NCI-H446 (cell line): ENCODE measurements at places on chromosomes 12 and 14.

- no peak for DNase-seq
Measured at GRCh38 chr12:131383741-131384543, 326.9 kb upstream of the SFSWAP start.

DNA sequence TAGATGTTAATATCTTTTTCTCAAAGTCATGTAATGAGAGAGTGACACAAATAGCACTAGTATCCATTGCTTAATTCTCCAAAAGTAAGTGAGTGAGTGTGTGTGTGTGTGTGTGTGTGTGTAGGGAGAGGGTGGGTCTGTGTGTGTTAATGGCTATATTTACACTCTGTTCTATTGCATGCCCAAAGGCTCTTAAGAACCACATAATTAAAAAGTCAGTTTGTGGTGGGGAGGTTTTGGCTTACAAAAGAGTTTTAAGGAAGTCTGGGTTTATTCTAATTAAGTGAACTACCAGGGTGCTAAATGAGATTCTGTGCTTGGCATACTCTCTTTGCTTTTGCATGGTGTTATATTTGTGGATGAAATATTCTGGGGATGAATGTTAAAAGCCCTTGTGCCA is 1897.6 kb upstream of the FLRT2 start:
- DNase-seq = no peak

DNA sequence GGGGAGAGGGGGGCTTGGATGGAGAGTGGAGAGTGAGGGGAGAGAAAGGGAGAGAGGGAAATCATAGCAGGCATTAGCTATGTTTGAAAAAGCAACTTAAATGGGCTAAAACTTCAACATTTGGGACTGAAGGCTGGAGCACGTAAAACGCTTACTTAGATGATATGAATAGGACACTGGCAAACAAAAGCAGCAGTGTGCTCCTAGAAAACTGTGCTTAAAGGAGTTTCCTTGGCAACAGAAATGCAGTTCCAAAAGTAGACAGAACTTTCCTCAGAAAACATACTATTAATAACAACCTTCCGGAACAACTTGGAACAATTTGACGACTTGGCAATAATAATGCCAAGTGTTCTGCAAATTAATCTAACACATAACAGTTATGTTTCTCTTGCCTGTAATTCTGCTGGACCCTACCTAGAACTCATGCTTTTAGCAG is 235.5 kb upstream of the NPAS3 start:
- no peak for DNase-seq

DNA sequence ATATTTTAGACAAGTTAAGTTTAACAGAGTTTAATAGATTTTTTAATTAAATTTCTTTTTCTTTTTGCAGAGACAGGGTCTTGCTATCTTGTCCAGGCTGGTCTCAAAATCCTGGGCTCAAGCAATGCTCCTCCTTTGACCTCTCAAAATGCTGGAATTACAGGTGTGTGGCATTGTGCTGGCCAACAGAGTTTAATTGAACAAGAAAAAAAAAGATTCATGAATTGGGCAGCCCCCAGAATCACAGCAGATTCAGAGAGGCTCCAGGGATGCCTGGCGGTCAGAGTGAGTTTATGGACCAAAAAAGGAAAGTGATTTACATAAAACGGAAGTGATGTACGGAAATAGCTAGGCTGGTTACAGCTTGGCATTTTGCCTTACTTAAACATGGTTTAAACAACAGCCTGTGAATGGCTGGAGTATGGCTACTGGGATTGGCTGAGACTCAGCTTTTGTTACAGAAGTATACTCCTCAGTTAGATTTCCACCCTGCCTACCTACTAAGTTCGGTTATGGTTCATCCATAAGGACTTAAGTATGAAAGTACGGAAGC is 14.5 kb upstream of the TESPA1 start:
- DNase-seq = peak; percentile 51

- DNase-seq = peak; percentile 29
Measured at GRCh38 chr14:59897757-59898383, 22.1 kb upstream of the LRRC9 start.

- peak; percentile 85 for DNase-seq
Measured at GRCh38 chr12:51820526-51821439, 27.7 kb downstream of the FIGNL2 start.

DNA sequence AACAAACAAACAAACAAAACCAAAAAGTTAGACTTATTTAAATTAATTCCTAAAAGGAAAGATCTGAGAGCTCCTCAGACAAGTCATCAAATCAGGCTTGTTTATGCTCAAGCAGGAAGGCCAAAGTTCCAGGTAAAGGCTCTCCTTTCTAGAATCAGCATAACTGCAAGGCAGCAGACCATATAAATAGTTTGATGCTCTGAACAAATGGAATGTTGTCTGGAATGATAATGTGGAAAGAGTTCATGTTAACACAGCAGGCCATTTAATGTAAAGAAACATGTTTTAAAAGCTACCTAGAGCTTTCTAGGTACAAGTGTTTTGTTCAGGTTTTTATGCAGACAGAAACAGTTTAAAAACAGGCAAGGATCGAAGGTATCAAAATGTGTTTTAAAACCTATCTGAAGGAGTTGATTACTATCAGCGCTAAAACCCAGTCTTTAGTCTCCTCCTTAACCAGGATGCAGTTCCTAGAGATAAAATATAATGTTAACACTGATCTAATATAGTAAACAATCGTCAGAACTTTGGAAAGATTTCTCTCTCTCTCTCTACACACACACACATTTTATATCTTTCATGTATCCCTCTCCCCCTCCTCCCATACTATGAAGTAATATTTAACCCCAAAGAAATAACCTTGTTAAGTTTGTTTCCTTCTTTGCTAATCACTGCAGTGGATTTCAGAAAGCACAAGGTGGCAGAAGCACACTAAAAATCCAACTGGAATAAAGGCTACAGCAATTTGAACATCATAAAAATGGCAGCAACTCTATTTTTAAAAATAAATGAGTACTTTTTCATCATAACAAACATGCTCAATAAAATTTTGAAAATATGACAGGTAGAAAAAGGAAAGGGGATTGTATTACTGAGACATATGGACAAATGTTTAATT is 135.5 kb downstream of the PAWR start:
- peak; percentile 31 for DNase-seq

DNA sequence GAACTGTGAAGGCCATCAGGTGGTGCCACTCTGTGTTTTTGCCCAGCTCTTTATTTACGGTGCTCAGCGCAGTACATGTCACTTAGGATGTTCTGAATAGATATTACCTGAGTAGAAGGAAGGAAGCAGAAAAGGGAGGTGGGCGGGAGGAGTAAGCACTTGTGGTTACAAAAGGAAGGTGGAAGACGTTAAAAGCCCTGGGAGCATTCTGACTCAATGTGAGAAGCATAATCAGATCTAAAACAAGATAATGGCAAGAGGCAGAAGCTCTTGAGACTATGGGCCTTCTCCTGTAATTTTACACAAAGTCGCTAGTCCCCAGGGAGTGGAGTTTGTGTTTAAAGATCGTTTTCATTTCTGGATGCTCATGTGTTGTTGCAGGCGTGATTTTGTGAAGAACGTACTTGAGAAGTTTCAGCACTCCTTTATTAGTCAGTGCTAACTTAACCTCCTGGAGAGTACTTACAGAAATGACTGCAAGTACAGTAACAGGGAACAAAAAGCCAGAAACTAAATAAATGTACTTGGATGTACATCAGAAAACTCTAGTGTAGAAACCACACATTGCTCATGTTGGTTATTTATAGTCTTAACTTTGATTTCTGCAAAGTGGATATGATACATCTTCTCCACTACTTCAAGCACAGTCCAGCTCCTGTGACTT is 1523.5 kb downstream of the AACS start:
- no peak for DNase-seq

- no peak for DNase-seq
Measured at GRCh38 chr14:23358553-23359166, 6.0 kb upstream of the SLC22A17 start.

DNA sequence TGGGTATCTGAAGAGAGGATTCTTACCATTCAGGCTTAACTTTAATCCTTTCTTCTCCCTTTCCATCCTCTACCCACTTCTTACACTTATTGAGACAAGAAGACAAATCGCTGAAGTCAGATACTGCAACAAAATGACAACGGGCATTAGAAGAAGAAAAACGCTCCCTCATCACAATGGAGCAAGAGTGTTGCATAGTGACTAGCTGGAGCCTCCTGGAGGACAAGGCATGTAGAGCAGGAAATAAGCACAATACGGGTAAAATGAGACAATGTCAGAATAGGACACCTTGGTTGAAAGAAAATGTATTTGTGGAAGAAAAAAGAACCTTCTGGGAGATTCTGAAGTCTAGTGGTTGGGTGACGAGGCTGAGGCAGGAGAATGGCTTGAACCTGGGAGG is 501.0 kb downstream of the RERGL start:
- DNase-seq = peak; percentile 73

DNA sequence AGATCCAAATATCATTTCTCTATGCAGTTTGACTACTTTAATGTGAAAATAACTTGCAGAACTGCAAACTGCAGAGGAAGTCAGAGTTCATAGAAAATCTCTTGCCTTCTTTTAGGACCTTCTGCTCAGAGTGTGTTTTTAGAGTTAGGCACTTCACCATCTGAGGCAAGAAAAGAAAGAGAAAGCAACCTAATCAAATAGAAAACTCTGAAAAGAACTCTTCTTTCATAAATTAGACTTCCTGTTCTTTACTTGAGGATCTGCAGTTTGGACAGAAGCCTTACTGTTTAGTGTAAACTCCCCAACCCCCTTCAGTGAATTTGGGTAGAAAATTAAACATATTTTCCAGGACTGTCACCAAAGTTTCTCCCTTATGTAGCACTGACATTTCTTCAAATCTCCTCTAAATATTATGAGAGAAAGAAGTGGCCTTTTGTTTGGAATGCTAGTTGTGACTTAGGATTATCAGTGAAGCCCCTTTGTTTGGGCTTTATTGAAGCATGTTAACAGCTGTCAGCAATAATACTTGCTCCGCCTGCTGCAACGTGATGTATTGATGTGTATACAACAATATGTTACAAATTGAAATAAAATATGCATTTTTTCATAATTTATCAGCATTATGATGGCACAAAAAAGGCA is 99.5 kb downstream of the PDZRN4 start:
- no peak for DNase-seq

GRCh38 chr12:10732549-10732948 is 9.4 kb upstream of the YBX3 start:
- DNase-seq = no peak

DNA sequence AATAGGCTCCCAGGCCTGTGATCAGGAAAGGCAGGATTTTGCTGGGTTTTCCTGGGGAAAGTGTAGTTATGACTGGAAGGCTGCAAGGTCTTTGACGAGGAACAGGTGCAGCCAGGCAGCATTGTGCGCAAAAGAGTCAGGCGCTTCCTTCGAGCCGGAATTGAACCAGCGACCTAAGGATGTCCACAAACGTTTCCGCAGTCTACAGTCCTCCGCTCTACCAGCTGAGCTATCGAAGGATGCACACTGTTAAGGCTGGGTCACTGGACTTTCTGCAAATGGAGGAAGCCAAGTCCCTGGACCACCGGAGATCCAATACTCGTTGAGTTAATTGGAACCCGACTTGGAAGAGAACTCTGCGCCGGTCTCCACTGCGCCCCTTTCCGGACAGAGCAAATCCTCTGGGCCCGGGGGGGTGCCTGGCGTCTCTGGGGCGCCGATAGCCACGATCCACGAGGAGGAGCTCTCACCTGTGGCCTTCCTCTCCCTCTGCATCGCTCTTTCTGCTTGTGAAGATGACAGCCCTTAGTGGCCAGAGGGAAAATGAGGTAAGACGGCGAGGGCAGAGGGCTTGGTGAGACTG is 18.4 kb upstream of the OR6S1 start:
- DNase-seq = no peak

DNA sequence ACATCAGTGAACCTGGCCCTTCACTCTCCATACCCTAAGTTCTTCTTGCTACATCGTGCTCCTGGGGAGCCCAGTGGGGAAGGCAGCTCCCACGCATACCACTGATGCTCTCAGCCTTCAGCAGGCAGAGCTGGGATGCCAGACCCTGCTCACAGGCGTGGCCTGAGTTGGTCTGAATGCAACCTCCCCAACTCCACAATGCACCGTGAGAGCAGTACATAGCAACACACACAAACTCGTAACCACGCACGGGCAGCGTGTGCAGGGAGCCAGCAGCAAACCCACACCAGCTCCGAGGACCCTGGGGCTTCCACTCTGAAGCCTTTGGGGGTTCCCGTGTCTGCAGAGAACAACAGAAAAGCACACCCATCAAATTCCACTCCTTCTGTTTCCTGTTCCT is 37.3 kb downstream of the ANO2 start:
- DNase-seq = no peak

GRCh38 chr14:92719421-92719820 is 29.0 kb downstream of the LGMN start:
- no peak for DNase-seq

GRCh38 chr14:52850451-52850909 is 59.1 kb upstream of the GNPNAT1 start:
- no peak for DNase-seq

- DNase-seq = no peak
Measured at GRCh38 chr12:101117842-101118241, 92.2 kb downstream of the SLC5A8 start.
